CD4-positive, alpha-beta T cell treated with Interleukin-4 for 1 hour (primary cell): ENCODE measurements at places on chromosomes 13 and 19.

DNA sequence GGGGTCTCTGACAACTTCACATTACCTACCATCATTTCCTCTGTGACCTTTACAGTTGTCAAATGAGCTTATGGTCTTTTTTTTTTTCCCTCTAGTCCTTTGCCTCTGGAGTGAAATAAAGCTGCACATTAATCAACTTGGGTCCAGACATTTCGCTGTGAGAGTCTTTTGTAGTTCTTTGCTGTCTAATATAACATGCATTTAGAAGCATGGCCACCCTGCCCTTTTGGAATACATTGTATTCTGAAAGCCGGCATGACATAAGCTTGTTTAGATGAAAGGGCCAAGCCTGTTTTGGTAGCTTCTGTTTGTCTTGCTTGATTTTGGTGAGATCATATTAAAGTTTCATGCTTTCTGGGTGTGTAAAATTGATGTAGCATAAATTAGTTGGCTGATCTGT lies 509.8 kb downstream of the DIAPH3 start:
- no peak for DNase-seq

DNA sequence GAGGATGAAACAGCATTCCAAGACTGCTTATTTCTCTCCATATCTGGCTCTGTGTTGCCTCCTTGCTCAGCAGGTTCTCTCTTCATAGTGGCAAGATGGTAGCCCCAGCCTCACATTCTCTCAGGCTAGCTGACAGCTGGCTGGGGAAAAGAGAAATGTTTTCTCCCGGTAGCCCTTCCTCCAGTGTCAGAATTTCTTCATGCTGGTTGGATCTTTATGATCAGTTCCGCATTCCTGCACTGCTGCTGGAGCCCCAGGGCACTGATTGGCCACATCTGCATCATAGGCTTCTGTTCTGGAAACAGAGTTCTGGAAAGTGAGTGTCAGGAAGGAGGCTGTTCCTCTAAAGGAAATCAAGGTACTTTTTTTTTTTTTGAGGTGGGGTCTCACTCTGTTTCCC lies 24.6 kb downstream of the POP4 start:
- DNase-seq, result no peak

DNA sequence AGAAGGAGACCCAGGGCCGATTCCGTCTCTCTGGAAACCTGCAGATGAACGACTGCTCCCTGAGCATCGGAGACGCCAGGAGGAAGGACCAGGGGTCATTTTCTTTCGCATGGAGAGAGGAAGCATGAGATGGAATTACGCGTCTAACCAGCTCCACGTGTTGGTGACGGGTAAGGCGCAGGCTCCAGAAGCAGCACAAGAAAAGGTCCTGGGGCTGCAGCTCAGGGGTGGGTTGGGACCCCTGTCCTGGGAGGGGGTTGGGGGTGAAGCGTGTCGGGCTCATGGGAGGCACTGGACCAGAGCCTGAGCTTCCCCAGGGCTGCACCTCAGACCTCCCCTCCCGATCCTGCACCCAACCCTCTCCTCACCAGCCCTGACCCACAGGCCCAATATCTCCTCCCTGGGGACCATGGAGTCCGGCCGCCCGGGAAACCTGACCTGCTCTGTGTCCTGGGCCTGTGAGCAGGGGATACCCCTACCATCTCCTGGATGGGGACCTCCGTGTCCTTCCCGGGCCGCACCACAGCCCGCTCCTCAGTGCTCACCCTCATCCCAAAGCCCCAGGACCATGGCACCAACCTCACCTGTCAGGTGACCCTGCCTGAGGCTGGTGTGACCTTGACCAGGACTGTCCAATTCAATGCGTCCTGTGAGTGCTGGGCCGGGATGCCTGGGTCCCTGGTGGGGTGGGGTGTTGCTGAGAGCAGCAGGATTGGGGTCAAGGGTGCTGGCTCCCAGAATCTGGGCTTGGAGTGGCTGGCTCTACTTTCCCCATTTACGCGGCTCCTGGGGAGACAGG lies 39.6 kb upstream of the CD33 start:
- DNase-seq, result no peak

- peak; percentile 95 for DNase-seq
Observed at GRCh38 chr19:38335949-38336637, 463 bp downstream of the CATSPERG start.

GRCh38 chr19:58350871-58351557 lies 2.3 kb downstream of the A1BG start:
- no peak for DNase-seq
